ENCODE measurements at places on chromosomes 3 and 15.

GRCh38 chr3:16311960-16312451, 47.0 kb downstream of the OXNAD1 start:
- H3K27me3 ChIP-seq: no peaks in the 10 kb centered on the region
- H3K4me1 ChIP-seq: no peaks in the 10 kb centered on the region
- DNase-seq: no peak
- H3K36me3 ChIP-seq: peaks cover 21% of the 10 kb centered on the region
- H3K4me3 ChIP-seq: no peak overlapping the region

DNA sequence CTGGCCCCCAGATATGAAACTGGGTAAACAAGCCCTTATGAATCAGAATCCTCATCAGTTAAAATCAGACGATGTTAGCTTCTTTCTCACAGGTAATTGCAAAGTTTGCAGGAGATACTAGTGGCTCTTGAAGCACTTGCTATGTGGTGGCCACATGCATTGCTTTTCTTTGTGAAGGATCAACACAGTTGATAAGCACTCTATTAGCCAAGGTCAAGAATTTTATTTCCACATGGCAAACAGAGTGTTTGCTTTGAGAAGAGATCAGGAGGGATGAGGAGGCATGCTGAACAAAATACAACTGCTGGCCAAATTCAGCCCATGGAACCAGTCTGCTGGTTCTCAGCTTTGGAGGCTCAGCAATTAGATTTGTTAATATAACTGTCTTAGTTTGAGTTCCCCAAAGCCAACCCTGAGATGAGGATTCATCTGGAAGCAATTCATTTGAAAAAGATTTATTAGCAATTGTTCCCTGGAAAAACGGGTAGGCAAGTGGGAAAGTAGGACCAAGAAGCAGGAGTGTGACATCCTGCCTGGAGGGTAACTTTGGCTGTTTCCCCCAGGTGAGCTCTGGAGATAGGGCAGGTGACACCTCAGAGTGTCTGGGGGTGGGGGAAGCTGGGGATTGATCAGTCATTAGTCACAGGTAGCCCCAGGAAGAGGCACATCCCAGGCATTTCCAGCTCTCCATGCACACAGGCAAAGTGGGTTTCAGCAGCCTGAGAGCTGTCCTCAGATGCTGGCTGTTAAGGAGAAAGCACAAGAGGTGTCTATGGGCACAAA, 180.3 kb downstream of the ABHD5 start:
- peaks cover 37% of the 10 kb centered on the region for H3K4me1 ChIP-seq
- H3K36me3 ChIP-seq: no peaks in the 10 kb centered on the region
- H3K27me3 ChIP-seq: no peaks in the 10 kb centered on the region
- no peak overlapping the region for H3K4me3 ChIP-seq
- peak overlapping the region; percentile 49 for H3K27ac ChIP-seq

GRCh38 chr3:16704941-16705340, 99.7 kb upstream of the DAZL start:
- H3K4me3 ChIP-seq: no peak overlapping the region
- H3K36me3 ChIP-seq: no peaks in the 10 kb centered on the region
- H3K27me3 ChIP-seq: no peaks in the 10 kb centered on the region
- no peak overlapping the region for H3K27ac ChIP-seq
- DNase-seq: no peak

DNA sequence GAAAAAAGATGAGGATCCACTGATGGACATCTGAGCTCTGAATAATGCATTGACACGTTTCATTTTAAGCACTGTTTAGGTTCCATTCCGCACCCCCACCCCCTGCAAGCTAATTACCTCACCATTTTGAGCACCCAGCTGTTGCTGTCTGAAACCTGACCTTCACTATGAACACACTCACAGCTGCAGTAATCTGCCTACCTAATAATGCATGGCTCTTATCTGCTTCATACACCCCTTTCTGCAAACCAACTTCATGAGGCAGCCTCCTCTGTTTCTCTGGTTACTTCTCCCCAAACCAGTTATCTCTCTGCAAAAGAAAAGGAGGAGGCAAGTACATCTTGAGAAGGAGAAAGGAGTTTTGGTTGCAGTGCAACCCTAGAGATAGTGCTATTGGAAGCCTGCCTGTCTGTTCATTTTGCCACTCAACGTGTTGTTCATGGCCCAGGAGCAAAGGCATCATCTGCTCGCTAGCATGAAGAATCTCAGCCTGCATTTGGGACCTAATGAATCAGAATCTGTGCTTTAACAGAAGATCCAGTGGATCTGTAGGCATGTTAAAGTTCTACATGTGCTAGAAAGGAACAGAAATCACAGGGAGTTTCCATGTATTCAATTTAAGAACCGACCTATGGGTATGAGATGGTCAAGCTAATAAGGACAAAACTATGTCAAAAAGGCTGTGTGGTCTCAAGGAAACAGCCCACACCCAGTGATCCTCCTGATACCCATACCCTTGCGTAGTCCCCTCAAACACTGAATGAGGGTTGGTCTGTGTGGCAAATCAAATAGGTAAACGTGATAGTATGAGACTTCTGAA, 87.2 kb downstream of the MB21D2 start:
- peak overlapping the region; percentile 43 for H3K27ac ChIP-seq
- H3K4me3 ChIP-seq: no peak overlapping the region
- DNase-seq: no peak
- H3K36me3 ChIP-seq: no peaks in the 10 kb centered on the region
- no peaks in the 10 kb centered on the region for H3K27me3 ChIP-seq

- H3K4me1 ChIP-seq: no peaks in the 10 kb centered on the region
- H3K36me3 ChIP-seq: no peaks in the 10 kb centered on the region
- no peak overlapping the region for H3K27ac ChIP-seq
- H3K27me3 ChIP-seq: no peaks in the 10 kb centered on the region
- no peak overlapping the region for H3K4me3 ChIP-seq
These were observed 115.2 kb downstream of the CD47 start for GRCh38 chr3:107975529-107976201.

DNA sequence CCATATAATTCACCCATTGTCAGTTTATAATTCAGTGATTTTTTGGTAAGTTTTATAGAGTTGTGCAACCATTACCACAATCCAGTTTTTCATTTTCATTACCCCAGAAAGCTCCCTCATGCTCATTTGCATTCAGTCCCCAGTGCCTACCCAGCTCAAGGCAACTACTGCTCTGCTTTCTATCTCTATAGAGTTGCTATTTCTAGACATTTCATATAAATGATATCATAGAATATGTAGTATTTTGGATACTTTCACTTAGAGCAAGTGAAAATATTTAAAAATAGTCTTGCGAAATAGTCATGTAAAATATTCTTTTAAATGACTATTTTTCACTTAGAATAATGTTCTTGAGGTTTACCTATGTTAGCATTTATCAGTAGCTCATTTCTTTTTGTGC, 42.1 kb downstream of the ZNF654 start:
- no peaks in the 10 kb centered on the region for H3K36me3 ChIP-seq
- no peak overlapping the region for H3K27ac ChIP-seq
- H3K27me3 ChIP-seq: no peaks in the 10 kb centered on the region
- no peaks in the 10 kb centered on the region for H3K4me1 ChIP-seq
- no peak for DNase-seq

DNA sequence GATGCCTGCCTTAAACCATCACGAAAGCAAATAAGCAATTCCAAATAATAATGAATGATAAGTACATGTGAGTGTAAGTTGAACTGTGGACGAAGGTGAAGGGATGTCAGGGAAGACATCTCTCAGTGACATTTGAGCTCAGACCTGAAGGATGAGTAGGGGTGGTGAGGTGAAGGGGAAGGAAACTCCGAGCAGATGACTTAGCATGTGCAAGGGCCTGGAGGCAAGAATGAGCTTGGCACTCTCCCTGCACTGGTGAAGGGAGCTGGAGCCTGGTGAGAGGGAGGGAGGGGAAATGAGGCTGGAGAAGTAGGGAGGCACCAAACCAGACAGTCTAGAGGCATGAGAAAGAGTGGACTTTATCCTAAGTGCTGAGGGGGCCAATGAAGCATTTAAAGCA, 84.3 kb downstream of the MTHFS start:
- H3K4me3 ChIP-seq: no peak overlapping the region
- H3K36me3 ChIP-seq: no peaks in the 10 kb centered on the region
- no peaks in the 10 kb centered on the region for H3K27me3 ChIP-seq
- no peaks in the 10 kb centered on the region for H3K4me1 ChIP-seq
- no peak for DNase-seq

GRCh38 chr3:48679411-48680391, 6.0 kb downstream of the NCKIPSD start:
- H3K27me3 ChIP-seq: no peaks in the 10 kb centered on the region
- peaks cover 3% of the 10 kb centered on the region for H3K4me1 ChIP-seq
- no peak overlapping the region for H3K27ac ChIP-seq
- H3K36me3 ChIP-seq: peaks cover 52% of the 10 kb centered on the region

DNA sequence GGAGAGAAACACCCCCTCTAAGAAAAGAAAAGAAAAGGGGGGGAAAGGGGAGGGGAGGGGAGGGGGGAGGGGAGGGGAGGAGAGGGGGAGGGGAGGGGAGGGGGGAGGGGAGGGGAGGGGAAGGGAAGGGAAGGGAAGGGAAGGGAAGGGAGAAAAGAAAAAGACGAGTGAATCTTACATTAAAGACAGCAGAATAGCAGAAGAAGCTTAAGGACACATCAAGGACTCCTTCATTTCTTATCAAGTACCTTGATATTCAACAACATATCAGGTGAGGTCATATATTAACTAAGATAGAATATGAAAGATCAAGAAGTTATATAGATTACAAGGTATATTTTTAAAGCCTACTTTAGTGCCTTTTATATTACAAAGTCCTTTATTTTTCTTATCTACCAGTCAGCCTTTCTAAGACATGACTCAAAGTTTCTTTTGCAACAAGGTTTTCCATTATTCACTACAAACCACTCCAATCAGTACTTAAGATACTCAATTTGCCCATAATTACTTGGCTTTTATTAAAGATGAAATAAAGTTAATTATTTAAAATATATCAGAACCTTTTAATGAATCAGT, 17.7 kb upstream of the AADAC start:
- H3K27ac ChIP-seq: no peak overlapping the region
- DNase-seq: no peak
- H3K36me3 ChIP-seq: no peaks in the 10 kb centered on the region
- H3K4me3 ChIP-seq: no peak overlapping the region
- H3K27me3 ChIP-seq: no peaks in the 10 kb centered on the region
- no peaks in the 10 kb centered on the region for H3K4me1 ChIP-seq

DNA sequence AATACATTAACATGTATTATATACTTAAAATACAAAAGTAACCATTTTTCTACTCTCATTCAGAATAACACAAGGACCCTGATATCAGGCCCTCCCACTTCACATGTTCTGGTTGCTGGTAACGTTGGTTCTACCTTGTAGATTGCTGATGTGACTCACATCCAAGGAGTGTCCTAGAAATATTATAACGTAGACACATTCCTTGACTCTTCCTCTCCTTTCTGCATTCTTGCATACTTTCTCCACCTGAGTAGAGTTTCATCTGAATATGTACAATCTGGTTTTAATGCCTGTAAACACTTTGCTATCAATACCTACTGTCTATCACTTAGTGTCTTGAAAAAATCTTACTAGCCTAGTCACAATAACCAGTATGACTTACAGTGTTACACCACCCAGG, 35.0 kb upstream of the NEDD4 start:
- H3K4me3 ChIP-seq: no peak overlapping the region
- no peak overlapping the region for H3K27ac ChIP-seq
- H3K27me3 ChIP-seq: no peaks in the 10 kb centered on the region

DNA sequence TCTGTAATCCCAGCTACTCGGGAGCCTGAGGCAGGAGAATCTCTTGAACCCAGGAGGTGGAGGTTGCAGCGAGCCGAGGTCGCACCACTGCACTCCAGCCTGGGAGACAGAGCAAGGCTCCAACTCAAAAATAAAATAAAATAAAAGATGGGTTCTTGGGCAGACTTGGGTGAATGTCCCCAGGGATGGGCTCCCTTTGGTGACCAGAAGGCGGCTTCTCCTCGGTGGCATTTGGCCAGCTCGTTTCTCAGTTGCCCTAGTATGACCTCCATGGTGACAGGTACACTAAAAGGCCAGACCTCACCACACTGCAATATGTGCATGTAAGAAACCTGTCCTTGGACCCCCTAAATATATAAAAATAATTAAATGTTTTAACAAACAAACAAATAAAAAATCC, 76.0 kb upstream of the SNRPA1 start:
- no peak for DNase-seq
- no peaks in the 10 kb centered on the region for H3K4me1 ChIP-seq
- no peak overlapping the region for H3K4me3 ChIP-seq

DNA sequence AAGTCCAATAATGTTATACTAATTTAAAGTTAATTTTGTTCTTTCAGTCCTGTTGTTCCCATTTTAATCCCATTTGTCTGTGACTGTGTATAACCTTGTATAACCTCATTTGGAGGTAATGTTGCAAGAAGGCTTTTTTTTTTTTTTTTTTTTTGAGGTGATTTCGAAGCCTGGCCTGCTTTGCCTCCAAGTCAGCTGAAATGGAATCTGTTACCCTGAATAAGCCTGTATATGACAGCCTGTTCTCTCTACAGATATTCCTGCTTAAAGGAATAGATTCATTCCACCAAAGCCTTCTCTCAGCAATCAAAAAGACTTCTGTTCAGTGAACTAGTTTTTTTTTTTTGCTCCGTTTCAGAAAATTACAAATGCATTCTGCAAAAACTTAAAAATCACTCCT, 271.8 kb upstream of the UBE2E1 start:
- no peaks in the 10 kb centered on the region for H3K36me3 ChIP-seq
- H3K27ac ChIP-seq: no peak overlapping the region
- no peaks in the 10 kb centered on the region for H3K4me1 ChIP-seq
- H3K4me3 ChIP-seq: no peak overlapping the region
- no peaks in the 10 kb centered on the region for H3K27me3 ChIP-seq

GRCh38 chr15:52804526-52805081, 14.5 kb upstream of the ONECUT1 start:
- H3K27ac ChIP-seq: no peak overlapping the region
- H3K4me1 ChIP-seq: peaks cover 4% of the 10 kb centered on the region
- peaks cover 11% of the 10 kb centered on the region for H3K27me3 ChIP-seq
- DNase-seq: no peak
- no peaks in the 10 kb centered on the region for H3K36me3 ChIP-seq
